ENCODE measurements at places on chromosomes 6 and 20.
A peak's percentile ranks its signal among the peaks of the same experiment; 100 is the strongest.

DNA sequence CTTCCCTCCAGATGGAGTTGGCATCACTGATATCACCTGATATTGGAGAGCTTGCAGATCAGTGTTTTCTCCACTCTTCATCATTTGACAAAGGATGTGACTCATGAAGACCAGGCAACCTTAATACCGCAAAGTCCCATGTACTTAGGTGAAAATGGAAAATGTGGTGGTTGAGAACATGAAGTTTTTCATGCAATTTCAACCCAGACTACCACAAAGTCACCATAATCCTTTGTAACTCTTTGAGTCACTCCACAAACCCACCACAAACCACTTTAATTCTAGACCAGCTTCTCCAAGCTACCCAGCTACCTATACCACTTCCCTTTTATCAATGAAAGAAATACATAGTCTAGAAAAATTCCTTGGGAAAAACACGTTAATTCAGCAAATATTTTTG lies 7.1 kb downstream of the NHLRC1 start:
- DNase-seq = peak; percentile 79

DNA sequence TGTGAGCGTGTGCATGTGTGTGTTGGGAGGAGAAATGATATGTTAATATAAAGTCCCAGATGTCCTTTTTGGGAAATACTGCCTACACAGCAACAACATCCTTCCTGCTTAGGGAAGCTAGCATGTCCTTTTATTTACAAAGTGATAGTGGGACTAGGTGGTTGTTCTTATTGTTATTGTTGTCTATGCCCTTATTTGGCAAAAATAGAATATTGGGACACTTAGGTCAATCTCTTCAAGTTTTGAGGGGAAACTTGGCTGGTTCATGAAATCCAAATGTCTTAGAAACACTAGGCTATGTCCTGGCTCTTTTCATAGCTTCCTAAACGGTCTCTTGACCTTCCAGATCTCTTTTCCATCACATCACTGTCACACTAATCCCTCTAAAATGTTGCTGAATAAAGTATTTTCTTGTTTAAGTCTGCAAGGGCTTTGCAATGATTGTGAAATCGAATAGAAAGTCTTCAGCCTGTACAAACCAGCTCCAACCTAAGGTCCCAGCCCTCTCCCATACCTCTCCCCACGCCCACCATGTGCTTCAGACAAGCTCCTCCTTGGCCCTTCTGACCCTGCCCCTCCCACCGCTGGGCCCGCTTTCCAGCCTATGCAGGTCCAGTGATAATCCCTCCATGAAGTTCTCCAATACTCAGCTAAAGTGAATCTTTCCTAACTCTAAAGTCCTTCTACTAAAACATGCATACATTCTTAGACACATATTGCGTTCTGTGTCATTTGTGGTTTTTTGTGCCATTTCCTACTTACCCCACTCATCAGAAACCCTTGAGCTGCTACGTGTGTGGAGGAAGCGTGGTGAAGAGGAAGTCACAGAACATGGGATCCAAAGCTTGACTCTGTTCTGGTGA lies 205.1 kb downstream of the LY86 start:
- DNase-seq = peak; percentile 54

- DNase-seq = no peak
These were observed 172.3 kb downstream of the TMEM242 start for GRCh38 chr6:157151029-157151428.

DNA sequence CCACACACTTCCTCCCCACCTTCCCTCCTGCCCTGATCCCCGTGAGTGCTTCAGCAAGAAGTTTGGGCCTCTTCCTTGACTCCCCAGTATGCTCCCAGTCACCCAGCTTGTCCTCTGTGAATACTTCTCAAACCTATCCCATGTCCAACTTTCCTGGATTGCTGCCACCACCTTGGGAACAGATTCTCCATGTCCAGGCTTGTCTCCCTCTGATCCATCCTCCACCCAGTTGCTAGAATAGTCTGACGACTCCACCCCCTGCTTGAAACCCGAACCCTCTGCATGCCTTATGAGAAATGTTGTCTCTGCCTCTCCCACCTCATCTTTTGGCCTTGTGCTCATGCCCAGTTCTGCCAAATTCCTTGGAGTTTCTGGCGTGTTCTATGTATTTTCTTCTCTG lies 108.0 kb downstream of the PPP1R14C start:
- no peak for DNase-seq

- DNase-seq = no peak
These were observed 287.7 kb downstream of the ALDH8A1 start for GRCh38 chr6:134662077-134662700.

- DNase-seq = no peak
These were observed 833.4 kb upstream of the MAP3K7 start for GRCh38 chr6:91420243-91420642.

DNA sequence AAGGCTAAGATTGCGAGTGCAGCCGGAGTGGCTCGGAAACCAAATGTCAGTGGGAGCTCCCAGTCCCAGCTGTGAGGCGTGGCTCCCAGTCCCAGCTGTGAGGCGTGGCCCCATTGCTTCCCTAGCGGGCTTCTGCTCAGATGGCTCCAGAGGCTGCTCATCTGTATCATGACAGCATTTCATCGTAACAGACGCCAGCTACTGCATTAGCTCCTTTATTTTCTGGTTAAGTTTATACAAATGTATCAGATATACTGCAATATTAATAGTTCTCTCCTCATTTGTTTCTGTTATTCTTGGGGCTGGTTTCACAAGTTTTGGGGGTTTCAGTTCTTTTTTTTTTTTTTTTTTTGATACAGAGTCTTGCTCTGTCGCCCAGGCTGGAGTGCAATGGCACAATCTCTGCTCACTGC lies 34.7 kb upstream of the TBXT start:
- DNase-seq = no peak

DNA sequence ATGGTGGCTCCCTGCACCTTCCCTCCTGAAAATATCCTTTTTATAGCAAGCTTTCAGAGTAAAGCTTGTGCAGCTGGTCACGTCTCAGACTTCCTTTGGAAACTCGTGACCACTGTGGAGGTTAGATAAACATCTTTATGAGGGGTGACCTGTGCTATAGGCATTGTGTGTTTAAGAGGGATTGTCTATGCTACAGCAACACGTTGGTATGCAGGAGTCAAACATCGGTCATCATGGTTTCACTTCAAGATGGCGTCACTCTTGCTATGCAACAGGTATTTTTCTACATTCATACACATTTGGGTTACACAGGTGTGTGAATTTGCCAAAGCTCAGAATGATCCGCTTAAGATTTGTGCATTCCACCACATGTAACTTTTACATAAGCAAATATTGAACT lies 14.6 kb upstream of the BLCAP start:
- DNase-seq = no peak

DNA sequence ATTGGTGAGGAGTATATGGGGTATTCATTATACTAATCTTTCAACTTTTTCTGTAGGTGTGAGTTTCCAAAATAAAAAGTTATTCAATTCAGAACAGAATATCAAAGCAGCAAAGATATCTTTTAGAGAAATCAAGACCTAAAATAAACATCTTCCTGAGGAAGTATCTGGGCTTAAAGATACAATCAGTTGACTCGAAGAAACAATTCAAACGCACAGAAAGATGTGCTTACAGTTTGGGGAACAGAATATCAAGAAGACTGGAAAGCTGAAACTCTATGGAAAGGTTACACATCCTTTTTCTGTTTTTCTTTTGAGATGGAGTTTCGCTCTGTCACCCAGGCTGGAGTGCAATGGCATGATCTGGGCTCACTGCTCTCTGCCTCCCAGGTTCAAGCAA lies 36.2 kb upstream of the SAYSD1 start:
- DNase-seq = no peak

DNA sequence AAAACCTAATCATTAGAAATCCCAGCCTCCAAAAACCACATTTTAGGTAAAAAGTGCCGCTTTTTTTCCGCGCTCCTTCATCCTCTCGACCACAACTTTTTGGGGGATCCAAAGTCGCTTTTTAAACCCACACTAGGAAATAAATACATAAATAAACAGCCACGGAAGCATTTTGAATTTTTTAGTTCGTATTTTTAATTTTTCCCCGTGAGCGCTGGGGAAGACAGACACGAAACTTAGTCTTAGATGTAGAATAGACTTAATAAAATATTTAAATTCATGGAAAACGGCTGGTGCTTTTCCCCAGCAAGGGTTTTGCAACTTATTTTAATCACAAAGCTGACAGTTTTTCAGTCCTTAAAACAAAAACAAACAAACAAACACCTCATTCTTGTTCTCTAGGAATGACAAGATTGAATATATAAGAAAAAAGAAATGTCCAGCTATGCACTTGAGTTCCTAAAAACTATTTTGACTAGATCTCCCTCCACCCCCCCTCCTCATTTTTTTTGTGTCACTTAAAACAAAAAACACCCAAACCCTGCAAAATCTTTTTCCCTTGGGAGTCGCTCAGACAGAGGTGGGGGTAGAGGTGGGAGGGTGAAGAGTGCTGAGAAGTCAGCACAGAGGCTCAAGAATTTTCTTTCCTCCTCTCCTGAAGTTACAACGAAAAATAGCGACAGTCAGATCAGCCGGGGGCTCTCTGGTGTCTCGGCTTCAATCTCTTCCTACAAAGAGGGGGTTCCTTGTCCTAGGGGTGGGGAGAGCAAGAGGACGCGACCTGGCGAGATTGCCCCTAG lies 43.4 kb upstream of the SUPT3H start:
- DNase-seq = no peak

DNA sequence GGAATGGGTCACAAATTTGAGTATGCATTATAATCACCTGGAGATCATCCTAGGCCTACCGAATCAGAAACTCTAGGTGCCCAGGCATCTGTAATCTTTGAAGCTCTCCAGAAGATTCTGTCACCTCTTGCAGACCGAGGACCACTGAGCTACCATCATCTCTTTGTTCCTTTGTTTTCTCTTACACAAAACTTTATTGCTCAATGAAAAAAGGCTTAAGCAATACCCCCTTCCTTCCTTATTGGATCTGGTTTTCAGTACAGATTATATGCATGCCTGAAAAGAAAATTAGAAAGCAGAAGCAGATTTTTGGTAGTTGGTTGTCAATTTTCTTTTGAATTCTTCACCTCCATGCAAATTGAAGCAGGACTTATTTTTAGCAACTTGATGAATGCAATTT lies 31.3 kb downstream of the STX11 start:
- DNase-seq = no peak

- DNase-seq = no peak
These were observed 7.2 kb downstream of the FOXC1 start for GRCh38 chr6:1616701-1617463.

GRCh38 chr20:61306937-61307475 lies 54.9 kb downstream of the CDH4 start:
- no peak for DNase-seq

- no peak for DNase-seq
These were observed 37.2 kb downstream of the REV3L start for GRCh38 chr6:111445861-111446267.

GRCh38 chr6:132404736-132405135 lies 3.5 kb upstream of the MOXD1 start:
- peak; percentile 12 for DNase-seq

DNA sequence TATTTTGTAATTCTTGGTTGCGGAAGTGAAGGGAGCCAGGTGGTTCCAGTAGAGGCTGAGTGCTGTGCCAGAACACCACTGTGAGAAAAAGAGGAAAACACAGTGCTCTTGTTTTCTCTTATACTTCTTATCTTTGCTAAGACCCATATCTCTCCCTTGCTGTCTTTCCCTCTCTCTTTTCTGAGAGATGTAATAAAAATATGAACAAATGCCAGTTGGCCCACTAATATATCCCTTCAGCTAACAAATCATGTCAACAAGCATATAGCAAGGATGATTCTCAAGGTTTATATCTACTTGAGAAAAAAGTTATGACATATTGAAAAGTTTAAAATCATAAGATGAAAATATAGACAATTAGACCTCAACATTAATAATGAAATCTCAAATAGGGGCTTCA lies 758.3 kb downstream of the HDGFL1 start:
- no peak for DNase-seq

- no peak for DNase-seq
These were observed 954.4 kb downstream of the PHF3 start for GRCh38 chr6:64589961-64590360.

GRCh38 chr6:75550544-75551167 lies 51.0 kb upstream of the SENP6 start:
- peak; percentile 30 for DNase-seq

- no peak for DNase-seq
These were observed 512.6 kb upstream of the SLC35B3 start for GRCh38 chr6:8947900-8948299.

DNA sequence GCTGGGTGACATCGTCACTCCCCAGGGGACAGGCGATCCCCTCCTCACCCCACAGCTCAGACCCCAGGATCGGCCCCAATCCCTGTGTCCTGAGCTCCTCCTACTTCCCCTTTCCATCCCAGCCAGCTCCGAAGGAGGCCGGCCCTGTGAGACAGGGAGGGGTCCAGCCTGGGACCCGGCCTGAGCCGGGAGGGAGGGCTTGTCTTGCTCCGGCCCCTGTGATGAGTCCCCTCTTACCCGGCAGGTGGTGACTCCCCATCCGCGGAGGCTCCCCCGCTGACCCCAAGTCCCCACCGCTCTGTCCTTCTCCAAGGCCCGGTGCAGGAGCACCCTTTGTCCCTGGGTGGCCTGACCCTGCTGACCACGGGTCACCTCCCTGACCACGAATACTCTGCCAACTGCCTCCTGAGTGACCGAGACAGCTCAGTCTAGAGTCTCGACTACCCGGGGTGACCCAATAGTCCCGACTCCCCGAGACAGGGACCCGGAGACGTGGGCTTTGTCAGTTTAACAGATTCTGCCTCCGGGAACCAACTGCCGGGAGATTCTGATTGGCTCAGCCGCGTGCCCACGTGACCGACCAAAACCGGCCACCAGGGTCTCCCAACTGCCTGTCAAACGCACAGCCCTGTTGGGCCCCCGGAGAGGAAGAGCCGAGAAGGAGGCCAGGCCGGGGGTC lies 187.4 kb upstream of the PROKR2 start:
- no peak for DNase-seq

Data from activated CD4-positive, alpha-beta T cell treated with anti-CD3 and anti-CD28 coated beads, Interleukin-2, Interleukin-6, amounts not matched to agents 100 ng/mL and 50 ng/mL, durations not matched to agents 16 hours and 8 hours (primary cell).